ENCODE measurements at places on chromosomes 2 and 18.

GRCh38 chr2:205758051-205758450 lies 75.8 kb downstream of the NRP2 start:
- no peak for DNase-seq

DNA sequence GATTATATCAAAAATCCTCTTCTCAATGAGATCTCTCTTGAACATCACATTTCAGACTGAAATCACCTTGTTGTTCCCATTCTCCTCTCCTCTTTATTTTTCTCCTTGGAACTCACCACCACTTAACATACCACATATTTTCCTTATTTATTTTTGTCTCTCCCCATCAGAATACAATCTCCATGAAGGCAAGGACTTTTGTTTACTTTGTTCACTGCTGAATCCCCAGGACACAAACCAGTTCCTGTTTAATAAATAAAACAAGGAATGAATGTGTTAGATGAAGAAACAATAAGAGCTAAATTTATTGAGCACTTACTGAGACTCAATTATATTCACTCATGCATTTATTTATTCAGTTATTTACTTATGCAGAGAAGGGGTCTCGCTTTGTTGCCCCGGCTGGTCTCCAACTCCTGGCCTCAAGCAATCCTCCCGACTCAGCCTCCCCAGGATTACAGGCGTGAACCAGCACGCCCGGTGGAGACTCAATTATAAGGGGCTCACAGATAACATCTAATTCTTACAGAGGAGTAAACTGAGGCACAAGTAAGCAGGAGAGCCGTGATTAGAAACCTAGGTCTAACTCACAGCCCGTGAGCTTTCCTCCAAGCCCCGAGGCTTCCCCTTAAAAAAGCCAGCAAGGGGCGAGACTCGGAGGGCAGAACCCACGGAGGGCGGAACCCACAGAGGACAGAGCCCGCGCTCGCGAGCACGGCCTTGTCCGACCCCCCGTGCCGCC lies 616 bp upstream of the TAF1B start:
- DNase-seq = no peak

GRCh38 chr2:110731064-110731463 lies 1.3 kb upstream of the ACOXL start:
- no peak for DNase-seq

- no peak for DNase-seq
Measured at GRCh38 chr2:218980735-218981389, 4.1 kb downstream of the FEV start.

DNA sequence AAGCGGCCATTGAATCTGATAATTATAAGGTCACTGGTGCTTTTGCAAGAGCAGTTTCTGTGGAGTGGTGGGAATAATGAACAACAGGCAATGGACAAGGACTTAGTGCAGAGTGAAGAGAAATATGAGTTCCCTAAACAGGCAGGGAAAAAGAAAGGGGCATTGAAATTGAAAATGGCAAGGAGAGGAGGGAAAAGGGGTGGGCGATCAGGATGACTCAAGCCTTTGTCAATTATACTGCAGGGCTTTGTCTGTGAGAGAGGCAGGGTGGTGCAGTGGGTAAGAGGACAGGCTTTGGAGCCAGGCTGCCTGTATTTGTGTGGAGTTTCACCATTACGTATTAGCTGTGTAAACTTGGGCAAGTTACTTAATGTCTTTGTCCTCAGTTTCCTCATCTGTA lies 29.5 kb upstream of the PAIP2B start:
- no peak for DNase-seq

DNA sequence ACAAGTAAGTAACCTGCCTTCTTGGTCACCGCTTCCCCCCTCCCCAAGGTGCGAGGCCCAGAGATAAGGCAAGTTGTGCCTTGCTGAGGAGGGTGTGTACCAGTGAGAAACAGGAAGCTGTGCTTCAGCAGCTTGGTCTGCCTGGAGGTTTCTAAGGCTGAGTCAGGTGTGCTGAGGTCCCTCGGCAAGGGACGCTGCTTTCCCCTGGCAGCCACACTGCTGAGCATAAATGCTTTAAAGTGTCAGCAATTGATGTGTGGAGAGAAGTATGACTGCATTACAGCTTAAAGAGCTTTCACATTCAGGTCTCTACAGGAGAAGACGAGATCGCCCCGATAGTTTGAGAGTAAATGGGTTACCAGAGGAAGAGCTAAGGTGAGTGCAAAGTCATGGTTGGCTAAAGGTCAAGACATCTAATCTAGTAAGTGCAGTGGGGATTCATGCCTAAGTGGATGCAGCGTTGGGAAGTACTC lies 86.9 kb downstream of the LIMS1 start:
- DNase-seq = peak; percentile 58

- DNase-seq = no peak
Measured at GRCh38 chr2:236536727-236537398, 32.8 kb upstream of the ACKR3 start.

DNA sequence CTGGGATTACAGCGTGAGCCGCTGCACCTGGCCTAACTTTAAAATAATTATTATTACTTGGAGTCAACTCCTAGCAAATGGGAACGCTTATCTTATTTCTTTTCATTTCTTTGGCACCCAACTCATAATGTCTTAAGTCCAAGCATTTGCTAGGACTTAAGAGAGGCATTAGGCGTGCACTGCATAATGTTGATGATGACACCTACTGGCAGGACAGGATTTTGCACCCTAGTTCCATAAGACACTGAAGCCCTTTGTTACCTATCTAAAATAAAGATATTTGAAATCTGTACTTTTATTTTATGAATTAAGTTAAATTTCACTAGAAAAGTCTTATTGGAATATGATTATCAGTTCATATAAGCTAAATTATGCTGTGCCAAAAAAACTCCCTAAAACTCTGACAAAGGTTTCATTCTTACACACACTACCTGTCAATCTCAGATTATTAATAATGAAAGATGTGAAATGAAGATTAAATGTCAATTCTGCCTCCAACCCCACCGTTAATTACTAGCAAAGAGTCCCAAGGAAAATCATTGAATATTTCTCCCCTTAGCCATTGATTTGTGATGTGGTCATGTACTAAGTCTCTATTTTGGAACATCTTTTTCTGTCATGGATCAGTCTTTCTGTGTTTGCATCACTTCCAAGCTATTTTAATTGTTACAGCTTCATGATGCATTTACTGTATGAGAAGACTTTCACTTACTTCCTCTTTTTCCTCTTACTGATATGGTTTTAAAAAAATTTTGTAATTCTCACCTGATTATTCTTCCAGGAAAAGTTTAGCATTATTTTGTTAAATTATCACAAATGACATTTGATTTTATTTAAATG lies 12.7 kb upstream of the CDH2 start:
- peak; percentile 67 for DNase-seq

- no peak for DNase-seq
Measured at GRCh38 chr2:191479680-191480023, 198.3 kb upstream of the NABP1 start.

DNA sequence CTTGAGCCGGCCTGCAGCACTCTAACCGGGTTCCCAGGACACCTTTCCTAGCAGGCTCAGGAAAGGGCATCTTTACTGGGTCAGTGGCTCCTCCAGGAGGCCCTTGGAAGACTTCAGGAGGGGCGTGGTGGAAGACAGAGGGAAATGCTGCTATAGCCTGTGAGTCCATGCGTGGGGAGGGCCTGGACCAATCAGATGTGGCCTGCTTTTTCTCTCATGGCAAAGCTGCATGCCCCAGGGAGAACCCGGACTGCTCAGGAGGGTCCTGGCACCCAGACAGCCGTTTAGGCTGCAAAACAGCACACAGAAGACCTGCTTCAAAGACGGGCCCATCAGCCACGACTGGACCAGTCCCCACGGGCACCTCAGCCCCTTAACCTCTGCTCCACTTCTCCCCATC lies 84.4 kb downstream of the EIPR1 start:
- no peak for DNase-seq

DNA sequence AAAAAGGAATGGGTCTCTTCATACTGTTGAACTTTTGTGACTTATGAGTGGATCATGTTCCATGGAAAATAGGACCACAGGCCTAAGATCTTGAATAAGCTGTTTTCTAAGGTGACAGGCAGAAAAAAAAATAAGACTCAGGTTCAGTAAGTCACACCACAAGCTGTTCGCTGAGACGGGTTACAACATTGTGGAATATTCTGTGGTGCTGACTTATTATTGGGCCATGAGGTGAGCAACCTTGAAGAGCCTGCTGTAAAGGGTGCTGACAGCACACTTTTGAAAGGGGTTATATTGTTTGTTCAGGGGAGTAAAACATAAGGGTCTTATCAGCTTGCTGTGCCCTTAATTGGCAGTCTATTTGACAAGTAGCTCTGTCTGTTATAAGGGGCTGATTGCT lies 439.8 kb upstream of the SLC14A2 start:
- no peak for DNase-seq

DNA sequence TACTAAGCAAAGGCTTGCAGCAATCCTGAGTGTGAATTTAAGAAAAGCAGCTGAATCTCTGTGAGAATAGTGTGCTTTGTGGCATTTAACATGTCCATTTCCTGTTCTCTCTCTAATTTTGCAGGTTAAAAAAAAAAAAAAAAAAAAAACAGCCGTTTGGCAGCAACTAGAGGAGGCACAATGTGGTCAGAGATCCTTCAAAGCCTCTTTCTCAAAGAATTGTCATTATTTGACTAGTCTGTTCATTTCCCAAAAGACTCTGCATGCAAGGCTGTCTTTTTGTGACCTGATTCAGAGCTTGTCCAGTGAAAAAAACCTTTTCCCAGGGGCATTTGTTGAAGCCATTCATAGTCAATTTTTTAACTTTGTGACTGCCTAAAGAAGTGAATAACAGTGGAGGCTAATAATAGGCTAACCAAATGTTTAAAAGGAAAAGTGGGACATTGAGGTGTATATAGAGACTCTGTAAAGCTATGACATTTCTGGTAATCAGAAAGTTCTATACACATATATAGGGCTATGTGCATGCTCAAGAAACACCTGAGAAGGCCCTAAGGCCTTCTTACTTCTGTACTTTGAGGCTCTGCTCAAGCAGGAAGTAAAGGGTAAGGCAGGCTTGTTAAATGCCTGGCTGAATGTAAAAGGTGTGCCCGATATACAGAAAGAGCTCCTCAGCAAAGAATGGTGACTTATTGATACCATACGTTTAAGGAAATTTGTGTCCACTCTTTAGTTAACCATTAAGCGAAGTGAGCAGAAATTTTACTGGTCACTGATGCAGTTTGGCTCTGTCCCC lies 289.6 kb upstream of the RAB6C start:
- DNase-seq = no peak

DNA sequence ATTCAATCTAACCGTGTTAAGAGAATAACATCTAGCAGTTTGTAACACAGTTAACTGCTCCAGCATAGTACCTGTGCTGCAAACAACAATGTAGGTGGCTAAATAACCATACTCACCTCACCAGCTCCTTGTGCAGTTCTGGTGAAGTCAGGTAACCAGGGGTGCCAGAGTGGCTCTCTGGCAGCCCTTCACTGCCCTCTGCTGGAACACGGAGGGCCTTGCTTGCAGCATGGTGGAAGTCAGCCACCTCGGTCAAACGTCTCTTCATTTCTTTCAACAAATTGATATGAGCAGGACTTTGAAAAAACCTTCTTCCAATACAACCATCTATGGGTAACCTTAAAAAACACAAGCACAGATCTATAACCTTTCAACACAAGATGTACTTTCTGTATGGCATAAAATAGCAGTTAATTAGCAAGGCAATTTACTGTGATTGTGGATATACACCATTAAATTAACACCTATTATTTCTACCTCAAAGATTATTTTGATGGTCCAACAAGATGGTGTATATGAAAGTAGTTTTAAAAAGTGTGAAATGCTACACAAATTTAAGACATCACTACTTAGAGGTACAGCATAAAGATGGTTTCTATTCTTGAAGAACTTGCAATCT lies 56.6 kb downstream of the EPG5 start:
- peak; percentile 72 for DNase-seq

GRCh38 chr2:28558918-28559317 lies 63.1 kb downstream of the PLB1 start:
- no peak for DNase-seq

DNA sequence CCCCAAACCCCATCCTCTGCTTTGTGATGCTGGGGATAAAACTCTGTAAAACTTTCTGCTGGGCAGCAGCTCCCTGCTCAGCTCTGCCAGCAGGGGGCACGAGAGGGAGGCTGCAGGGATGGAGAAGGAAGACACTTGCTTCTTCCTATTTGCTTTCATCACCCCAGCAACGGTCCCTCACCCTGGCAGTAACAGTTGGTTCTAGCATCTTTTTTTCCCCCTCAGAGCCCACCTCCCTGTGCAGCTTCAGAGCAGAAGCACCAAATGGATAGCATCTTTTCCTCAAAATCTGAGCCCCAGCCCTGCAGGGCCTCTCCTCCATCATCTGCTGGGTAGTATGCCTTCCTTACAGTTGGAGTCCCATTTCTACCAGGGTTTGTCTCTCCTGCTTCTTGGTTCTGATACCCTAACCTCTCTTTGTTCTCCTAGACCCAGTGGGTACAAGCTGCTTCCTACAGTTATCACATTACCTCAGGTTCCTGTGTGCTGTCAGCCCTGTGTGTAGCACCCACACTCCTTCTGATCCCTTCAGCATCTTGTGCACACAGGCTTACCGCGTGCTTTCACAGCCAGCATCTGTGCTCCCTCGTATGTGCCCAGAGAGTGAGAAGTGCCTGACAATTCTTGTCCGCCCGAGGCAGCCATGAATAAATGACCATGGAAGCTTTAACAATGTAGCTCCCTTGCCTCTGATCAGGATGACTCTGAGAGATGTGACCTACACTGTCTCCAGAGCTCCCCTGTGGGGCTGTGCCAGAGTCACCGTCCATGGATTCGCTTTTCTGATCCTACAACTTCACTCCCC lies 14.5 kb downstream of the CKAP2L start:
- DNase-seq = peak; percentile 86

DNA sequence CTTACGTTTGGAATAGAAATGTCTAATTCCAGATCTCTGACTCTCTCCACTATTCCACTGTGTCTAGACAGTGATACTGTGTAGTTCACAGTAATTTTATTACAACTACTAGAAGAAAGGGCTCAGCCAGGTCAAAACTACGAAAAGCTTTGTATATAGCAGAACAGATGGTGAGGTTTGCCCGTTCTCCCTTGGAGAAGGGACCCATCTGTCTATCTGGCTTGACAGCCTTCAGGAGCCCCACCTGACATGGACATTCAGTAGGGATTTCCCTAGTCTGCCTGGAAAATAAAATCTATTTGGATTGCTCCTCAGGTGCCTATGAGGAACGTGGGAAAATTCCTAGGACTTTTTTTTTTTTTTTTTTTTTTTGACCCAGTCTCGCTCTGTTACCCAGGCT lies 435.4 kb downstream of the NRXN1 start:
- DNase-seq = no peak

DNA sequence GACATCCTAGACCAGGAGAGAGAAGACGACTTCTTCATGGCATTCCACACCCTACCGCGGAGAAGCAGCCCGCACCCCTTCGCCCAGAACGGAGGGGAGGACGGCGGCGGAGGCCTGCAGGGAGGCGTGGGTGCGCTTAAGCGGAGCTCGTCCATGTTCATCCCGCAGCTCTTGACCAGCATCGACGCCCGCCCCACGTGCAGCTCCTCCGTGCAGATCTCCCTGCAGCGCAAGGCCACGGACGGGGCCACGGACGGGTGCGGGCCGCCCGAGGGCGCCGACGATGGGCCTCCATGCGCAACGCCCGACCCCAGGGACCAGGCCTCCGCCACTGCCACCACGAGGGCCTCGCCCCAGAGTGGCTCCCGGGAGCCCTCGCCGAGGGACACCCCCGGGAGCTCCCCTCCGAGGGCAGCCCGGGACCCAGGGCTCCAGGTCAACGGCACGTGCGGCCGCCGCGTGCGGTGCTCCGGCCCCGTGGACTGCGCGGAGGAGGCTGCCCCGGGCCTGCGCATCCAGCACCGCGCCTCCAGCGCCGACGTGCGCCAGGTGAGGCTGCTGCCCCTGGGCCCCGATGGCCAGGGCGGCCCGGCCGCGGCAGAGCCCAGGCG lies 211.8 kb downstream of the NEDD4L start:
- DNase-seq = no peak

Data from H1 (cell line).